ENCODE measurements at places on chromosomes 2 and 18.

DNA sequence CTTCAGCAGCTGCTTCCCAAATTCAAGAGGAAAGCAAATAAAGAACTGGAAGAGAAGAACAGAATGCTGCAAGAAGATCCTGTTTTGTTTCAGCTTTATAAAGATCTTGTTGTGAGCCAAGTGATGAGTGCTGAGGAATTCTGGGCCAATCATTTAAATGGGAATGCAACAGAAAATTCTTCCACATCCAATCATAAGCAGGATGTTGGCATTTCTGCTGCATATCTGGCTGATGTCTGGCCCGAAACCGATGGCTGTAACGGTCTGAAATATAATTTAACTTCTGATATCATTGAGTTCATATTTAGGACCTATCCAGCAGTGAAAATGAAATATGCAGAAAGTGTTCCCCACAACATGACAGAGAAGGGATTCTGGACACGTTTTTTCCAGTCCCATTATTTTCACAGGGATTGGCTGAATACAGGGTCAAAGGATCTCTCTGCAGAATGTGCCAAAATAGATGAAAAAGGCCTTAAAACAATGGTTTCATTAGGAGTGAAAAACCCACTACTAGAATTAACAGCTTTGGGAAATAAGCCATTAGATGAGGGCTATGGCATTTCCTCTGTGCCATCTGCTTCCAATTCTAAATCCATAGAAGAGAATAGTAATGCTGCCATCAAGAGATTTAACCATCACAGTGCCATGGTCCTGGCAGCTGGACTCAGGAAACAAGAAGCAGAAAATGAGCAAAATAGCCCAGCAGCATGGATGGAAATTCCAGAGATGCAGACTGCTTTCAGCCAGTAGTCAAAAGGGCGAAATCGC, 175.6 kb downstream of the MC4R start:
- DNase-seq, result no peak

DNA sequence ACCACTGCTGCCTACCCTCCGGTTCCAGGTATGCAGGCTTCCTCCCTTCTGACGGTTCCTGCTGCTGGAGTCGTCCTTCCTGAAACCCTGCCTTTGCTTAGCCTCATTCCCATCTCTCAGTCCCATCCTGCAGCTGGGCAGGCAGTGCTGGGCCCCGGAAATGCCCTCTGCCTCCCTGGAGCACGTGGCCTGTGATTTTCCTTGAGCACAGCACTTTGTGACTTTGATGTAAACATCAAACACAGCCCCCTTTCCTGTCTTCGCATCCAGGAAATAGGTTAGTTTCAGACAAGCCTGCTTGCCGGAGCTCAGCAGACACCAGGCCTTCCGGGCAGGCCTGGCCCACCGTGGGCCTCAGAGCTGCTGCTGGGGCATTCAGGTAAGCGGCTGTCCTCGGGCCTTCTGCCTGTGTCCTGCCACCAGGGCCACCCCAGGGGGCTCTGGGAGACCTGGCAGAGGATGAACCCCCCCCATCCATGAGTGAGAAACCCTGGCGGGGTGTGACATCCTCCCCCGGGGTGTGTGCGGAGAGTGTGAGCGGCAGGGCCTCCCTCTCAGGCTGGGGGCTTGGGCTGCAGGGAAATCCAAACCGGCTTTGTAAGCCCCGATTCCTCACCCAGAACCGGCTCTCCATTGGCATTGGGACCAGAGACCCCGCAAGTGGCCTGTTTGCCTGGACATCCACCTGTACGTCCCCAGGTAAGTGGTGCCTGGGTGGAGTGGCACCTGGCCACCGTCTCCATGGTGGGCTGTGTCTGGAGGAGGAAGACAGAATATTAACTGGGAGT, at the start of gene ZAP70:
TSS of gene ZAP70 (plus strand) at position 281 of the 788 bp plus-strand sequence. CDS start 10,461 bp downstream, outside the sequence.
- DNase-seq, result no peak

- DNase-seq, result no peak
Measured at GRCh38 chr2:112760149-112760548, 4.3 kb downstream of the CKAP2L start.

GRCh38 chr18:8654503-8655451, 45.5 kb downstream of the RAB12 start:
- DNase-seq, result no peak

DNA sequence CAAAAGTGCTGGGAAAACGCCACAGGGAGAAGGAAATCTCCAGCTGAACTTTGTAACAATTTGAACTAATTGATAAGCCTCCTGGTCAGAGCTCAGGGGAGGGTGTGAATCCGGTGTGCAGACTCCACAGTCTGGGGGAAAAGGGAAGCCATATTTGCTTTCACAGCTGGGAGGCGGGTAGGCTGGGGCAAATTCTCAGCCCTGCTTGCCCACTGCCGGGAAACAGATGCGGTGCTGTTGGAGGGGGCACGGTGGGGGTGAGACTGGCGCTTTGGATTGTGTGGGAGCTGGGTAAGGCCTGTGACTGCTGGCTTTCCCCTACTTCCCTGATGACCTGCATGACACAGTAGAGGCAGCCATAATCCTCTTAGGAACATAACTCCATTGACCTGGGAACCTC, 134.8 kb downstream of the ADCYAP1 start:
- DNase-seq, result no peak

DNA sequence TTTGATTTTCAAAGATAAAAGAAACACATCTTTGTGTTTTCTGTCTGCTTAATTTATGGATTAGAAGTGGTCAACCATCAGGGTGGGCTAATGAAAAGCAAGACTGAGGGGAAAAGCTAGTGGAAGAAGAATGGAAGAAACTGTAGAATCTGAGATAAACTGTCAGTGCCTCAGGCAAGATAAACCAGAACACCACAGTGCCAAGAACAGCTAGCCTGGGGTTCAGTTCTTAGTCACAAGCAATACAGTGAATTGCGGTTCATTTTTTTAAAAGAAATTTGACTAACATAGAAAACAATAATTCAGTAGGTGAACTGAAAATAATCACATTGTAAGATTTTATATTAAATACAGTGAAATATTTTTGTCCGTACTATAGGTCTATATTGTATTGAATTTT, 22.0 kb upstream of the LNPK start:
- no peak for DNase-seq

- DNase-seq, result no peak
Measured at GRCh38 chr2:234279637-234280036, 217.2 kb downstream of the ARL4C start.

GRCh38 chr2:144704709-144705095, 184.8 kb upstream of the ZEB2 start:
- DNase-seq, result no peak

- no peak for DNase-seq
Measured at GRCh38 chr18:60664736-60665135, 292.2 kb upstream of the MC4R start.

DNA sequence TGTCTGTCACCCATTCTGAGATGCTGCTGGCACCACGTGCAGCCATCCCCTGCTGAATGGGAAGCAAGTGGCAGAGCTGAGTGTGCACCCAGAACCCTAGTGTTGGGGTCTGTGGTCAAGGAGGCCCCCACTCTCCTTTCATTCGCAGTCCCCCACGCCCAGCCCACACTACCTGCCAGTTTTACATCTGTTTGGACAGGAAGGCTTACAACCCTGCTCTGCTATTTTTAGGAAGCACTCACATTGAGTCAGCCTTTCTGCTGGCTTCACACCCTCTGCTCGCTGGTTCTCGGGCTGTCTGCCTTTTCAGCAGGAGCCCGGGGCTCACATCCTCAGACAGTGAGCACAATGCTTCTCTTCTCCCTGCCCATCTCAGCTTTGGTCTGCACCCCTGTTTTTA, 10.7 kb upstream of the ADCY3 start:
- DNase-seq, result no peak

- no peak for DNase-seq
Measured at GRCh38 chr2:196703695-196704094, 64.2 kb downstream of the CCDC150 start.

GRCh38 chr2:109560265-109560664, 53.5 kb downstream of the SEPTIN10 start:
- no peak for DNase-seq

- DNase-seq, result no peak
Measured at GRCh38 chr18:77677536-77677935, 427.9 kb downstream of the GALR1 start.

DNA sequence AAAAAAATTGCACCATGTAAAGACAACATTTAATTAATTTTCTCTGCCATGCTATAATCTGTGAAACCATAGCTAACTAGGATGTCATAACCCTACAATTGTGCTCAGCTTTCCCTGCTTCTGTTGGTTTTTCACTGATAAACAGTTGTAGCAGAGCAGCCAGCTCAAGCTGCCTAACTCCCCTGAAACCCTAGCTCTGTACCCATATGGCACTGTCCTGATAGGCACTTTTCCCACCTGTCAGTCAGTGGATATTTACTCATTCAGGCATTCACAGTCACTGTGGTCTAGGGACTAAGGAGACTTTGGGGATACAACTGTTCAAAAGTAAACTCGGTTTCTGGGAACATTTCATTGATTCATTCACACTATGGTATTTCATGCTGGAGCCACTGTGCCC, 407.0 kb downstream of the DSEL start:
- no peak for DNase-seq

GRCh38 chr2:110843496-110843895, 111.1 kb downstream of the ACOXL start:
- DNase-seq, result no peak

DNA sequence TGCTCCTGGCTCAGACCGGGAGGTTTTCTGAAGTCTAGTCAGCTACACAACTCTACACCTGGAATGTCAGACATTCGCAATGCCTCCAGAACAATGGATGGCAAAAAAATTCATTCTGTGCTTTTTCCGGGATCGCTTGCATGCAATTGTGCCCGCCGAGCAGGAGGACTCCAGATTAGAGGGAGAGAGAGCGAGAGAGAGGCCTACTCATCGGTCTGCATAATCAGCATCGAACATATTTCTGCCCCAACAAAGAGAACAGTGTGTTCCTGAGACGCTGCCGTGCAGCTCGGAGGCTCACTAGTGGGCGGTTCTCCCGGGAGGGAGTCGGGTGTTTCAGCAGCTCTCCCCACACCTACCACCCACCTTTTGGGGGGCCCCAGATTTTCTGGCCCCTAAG, 117.1 kb downstream of the KLHL29 start:
- DNase-seq, result no peak

DNA sequence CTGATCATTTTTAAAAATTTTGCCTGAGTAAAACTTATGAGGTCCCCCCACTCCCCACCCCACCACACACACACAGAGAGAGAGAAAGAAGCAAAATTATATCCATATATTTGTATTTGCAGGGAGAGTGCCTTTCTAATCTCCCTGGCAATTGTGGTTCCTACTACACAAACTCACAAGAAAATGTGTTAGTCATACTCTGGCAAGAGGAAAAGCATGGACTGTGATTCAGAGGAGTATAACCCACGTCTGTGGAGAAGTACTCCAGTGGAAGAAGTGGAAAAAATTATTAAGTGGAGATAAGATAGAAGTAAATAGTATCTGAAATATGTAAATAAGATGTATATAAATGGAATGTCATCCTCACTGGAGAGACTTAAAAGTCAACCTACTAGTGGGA, 114.0 kb downstream of the DSEL start:
- no peak for DNase-seq

DNA sequence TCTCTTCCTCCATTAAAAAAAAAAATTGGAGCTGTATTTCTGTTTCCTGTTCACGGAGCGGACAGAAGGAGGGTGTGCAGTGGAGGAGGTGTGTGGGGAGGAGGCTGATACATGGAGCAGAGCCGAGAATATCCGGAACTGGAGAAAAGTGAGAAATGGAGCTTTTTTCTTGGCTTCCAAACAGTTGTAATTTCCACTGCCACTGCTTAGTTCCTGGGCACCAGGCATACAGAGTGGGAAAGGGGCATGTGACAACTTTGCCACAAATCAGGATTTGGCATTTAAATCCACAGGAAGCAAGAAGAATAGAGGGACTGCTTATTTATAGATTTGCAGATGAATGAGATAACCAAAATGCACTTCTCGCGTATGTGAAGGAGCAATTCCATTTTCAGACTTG, 71.2 kb downstream of the BCL11A start:
- no peak for DNase-seq

- DNase-seq, result no peak
Measured at GRCh38 chr2:191638079-191638801, 39.7 kb upstream of the NABP1 start.

- no peak for DNase-seq
Measured at GRCh38 chr18:24837066-24837465, 376.6 kb downstream of the HRH4 start.

DNA sequence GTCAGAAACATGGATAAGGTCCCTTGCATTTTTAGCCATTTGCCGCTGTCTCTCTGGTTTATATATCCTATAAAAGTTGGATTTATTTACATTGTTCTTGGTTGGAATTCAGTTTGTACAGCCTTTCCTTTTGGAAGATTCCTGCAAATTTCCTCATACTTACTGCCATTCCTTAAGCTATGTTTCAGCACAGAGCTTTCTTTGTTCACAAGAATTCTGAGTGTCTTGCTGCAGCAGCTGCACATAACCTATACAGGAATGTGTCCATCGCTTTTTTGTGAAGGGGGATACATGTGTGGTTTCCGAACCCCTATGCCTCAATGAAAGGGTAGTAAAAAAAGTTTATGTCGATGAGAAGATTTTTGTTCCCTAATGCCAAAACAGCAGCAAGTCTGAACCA, 48.3 kb upstream of the CCDC68 start:
- DNase-seq, result no peak

DNA sequence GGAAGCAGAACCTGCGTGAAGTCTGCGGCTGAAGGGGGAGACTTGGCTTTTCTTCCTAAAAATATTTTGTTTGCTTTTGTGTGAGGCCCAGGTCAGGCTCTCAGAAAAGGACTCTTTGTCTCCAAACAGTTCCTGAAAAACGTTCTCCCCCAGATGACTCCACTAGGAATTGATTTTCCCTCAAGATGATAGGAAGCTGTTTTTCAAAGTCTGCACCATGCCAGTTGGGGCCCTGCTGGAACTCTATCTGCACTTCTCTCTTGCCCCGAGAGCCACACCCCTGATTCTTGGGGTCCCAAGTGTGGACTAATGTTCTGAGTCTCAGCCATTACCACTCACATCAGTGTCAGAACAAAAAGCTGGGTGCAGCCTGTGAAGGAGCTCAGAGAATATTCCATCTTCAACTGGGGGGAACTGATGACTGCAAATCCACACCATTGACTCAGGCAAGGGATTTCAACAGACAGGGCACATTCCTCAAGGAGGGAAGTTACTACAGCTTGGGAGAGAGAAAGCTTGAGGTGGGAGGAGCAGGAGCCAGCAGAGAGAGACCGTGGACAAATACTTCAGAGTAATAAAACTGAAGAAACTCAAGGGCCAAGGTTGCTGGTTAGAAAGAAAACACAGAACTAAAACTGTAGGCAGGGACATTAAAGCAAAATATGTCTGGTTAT, 768.3 kb downstream of the RNF144A start:
- no peak for DNase-seq

GRCh38 chr2:217643789-217644301, 358.9 kb downstream of the TNS1 start:
- no peak for DNase-seq

- DNase-seq, result no peak
Measured at GRCh38 chr2:72003124-72003523, 144.5 kb downstream of the CYP26B1 start.

- DNase-seq, result no peak
Measured at GRCh38 chr2:240234503-240234951, 94.1 kb upstream of the OTOS start.

- no peak for DNase-seq
Measured at GRCh38 chr18:57792631-57793301, 10.3 kb downstream of the ATP8B1 start.

- DNase-seq, result no peak
Measured at GRCh38 chr2:182406221-182406620, 20.6 kb downstream of the PDE1A start.
